ENCODE measurements at places on chromosomes 2 and 18. TPM values are rescaled to one million over a fixed set of nuclear protein-coding genes. Genes with fewer than 3 reads are reported as not detected.
A peak's percentile ranks its signal among the peaks of the same experiment; 100 is the strongest.

DNA sequence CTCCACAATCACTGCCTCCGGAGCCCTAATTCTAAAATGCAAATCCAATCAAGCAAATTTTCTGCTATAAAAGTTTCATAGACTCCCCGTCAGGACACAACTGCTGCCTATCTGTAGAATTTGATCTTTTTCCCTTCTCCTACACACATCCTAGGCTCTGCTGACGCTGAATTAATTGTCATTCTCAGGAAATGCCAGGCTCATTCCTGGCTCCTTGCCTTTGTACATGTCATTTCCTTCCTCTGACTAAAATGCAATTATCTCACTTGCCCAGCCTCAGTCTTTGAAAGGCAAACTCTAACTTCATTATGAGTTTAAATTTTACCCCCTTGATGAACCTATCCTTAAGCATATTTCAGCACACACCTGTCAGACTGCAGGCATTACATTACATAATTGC is 844.9 kb upstream of the CRIM1 start:
- DNase-seq = no peak

- DNase-seq = no peak
Observed at GRCh38 chr18:50338122-50338521, 36.7 kb upstream of the SKA1 start.

DNA sequence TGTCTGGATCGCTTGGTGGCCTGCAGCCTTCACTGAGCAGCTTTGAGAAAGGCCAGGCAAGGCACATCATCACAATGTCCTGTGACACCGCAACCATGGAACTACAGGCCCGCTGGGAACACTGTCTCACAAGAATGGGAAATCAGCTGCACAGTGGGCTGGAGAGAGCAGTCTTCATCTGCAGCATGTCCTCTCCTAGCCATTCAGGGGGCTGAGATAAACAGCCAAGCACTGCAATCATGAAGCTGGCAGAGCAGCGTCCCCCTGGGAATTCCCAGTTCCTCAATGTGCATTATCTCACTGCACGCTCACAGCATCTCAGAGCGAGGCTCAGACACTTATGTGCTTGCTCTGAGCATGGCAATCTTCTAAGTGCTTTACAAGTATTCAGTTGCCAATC is 1.9 kb downstream of the CMPK2 start:
- DNase-seq = peak; percentile 40

GRCh38 chr2:174781996-174782395 is 17.7 kb upstream of the CHRNA1 start:
- no peak for DNase-seq

DNA sequence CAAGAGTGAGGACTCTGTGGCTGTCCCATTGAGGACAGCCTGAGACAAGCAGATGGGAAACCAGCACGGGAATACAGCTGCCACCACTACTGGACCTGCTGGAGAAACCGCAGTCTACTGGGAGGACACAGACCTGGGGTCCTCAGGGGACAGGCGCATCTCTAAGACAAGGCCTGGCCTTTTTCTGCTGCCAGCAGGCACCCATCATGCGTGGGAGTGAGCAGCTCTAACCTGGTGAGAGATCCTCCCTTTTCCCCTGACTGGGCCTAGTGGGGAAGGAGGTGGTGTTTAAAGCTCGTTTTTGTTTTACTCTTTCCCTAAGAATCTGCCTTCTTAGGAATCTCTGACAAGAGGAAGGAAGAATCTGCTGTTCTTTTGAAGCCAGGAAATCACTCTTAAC is 36.6 kb downstream of the CYRIA start:
- no peak for DNase-seq

- DNase-seq = peak; percentile 64
Observed at GRCh38 chr2:217186668-217187159, 326.9 kb upstream of the TNP1 start.

DNA sequence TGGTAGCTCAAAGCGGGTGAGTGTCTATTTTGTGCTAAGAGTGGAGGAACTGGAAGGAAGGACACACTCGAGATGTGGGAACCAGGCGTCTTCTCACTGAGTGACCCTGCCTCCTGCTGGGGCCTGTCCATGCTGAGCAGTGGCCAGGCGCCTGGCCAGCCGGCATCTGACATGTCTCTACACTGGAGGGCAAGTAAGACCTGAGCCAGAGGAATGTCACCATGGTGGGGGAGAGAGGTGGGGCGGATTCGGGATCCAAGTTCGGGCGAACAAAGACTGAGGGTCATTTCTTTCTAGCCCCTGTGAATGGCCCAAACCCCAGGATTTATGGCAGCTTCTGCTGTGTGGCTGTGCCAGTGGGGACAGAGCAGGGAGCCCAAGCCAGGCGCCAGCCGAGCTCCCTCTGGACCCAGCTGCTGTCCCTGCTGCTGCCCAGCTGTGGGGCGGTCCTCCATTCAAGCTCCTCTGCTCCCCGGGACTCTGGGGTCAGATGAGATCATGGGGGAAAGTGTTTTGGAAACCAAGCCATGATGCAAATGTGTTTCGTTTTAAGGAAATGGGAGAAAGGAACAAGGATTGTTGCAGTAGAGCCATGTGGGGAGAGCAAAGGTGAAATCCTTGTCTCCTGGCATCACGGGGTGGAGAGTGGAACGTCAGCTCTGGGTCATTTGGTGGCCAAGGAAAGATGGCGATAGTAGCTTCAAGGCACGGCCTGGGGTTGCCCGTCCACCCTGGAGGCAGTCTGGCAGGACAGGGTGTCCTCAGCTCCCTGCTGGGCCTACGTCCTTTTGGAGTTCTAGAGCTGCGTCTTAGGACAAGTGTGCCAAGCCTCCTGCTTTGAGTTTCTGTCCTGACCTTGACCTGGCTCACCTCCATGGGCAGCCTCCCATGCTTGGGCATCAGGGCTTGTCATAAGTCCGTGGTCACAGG is 8.1 kb downstream of the ACKR3 start:
- DNase-seq = no peak

DNA sequence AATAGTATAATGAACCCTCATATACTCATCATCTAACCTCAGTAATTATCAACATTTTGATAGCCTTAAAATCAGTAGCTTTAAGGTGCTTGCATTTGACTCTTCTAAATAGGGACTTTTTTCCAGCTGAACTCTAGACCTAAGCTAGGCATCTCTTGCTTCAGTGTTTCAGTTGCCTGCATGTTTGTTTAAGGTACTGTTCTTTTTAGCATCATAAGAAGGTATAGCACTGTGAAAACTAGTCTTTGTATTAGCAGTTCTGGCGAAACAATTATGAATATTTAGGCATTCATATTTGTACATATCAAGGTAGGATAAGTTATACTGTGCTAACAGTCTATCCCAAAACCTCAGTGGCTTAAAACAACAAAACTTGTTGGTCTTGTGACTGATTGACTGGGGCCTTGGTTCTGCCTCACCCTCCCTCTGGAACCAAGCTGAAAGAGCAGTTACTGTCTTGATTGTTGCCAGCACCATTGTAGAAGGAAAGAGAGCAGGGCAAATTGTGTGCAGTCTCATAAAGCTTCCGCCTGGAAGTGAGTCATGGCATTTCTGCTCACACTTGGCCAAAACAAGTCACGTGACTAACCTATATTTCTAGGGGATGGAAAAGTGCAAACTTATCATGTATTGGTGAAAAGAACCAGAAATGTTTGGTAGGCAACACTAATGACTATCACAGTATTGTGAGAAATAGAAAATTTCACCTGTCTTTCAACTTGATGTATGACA is 24.3 kb downstream of the GALNT1 start:
- DNase-seq = no peak

Gene TUBA3E
- not detected for total RNA-seq

Gene IL37
- not detected for total RNA-seq

Gene CDH7
- total RNA-seq = 0.62 TPM

Gene LRATD1
- 12.9 TPM for total RNA-seq

Gene ADGRF3
- total RNA-seq = not detected

Gene FEV
- total RNA-seq = not detected

Data from tongue (tissue), 3 donors.